ENCODE measurements at places on chromosomes 1 and 21. TPM values are rescaled to one million over a fixed set of nuclear protein-coding genes. Genes with fewer than 3 reads are reported as not detected.

DNA sequence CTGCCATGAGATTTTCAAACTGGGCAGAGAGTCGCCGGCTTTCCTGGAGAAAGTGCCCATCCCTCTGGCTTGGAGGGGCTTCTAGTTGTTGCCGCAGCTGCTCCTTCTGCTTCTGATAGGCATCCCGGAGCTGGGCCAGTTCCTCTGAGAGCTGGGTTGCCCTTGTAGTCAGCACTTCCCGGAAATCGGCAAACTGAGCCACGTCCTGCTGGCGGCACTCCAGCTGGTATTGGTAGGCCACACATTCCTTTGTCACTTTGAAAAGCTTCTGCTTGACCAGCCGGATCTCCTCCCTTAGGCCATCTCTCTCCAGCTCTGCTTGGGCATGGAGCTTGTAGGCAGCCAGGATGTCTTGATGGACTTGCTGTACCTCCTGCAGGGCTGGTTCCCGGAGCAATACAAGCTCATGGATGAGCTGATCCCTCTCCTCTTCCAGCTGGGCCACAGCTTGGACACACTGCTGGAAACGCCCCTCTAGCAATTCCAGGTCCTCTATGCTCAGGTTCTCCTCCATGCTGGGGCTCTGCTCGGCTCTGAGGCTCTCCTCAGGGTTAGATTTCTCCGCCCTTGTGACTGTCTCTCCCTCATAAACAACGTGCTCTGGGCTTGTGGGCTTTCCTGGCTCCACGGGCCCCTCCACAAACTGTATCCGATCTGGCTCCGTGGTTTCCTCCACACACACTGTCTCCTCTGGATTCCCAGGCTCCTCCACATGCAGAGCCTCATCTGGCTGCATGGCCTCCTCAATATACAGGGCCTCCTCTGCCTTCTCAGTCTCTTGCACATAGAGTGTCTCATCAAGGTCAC lies 7.3 kb downstream of the SYNC start:
- DNase-seq, result peak; percentile 85

Gene TRIM67
- not detected for polyA plus RNA-seq

- DNase-seq, result no peak
Observed at GRCh38 chr1:39890273-39890672, 7.0 kb upstream of the TRIT1 start.

DNA sequence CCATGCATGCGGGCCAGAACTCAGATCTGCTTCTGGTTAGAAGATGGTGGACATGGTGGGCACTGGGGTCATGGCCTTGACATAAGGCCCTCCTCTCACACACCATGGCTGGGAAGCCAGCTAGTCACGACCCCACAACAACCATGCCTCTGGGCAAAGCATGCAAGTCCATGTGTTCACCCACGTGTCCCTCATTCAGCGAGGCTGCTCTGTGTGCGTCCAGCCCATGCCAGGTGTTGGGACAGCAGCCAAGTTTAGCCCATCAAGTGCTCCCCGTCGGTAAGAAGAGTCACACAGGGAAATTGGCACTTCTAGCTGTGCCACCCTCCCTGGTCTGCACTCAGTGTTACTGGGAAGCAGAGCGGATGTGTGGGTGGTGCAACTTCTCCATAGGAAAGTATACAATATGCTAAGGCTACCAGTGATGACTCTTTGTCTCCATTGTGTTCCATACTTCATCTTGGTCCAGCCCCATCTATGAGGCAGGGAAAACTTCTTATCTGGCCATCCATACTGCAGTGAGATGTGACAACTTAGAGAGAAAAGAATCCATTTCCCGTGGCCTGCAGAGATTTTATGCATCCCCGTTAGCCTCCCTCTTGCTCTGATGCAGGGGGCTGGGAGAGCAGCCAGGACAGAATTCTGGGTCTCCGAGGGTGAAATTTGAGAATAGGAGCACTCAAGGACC lies 198.0 kb downstream of the GRIK3 start:
- DNase-seq, result no peak

DNA sequence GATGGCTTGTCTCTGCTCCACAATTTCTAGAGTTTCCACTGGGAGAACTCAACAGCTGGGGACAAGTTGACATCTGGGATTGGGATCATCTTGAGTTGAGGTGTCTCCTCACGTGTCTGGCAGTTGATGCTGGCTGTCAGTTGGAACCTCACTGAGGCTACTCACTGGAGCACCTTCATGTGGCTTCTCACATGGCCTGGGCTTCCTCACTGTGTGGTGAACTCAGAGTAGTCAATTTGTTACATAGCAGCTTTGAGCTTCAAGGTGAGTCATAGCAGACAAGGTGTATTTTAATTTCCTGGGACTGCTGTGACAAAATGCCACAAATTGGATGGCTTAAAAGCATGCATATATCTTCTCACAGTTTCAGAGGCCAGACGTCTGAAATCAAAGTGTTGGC lies 44.0 kb downstream of the NTNG1 start:
- no peak for DNase-seq

GRCh38 chr21:42539342-42539741 lies 25.7 kb downstream of the SLC37A1 start:
- no peak for DNase-seq

- peak; percentile 31 for DNase-seq
Observed at GRCh38 chr21:45636951-45637646, 6.4 kb upstream of the PCBP3 start.

Gene MROH9
- not detected for polyA plus RNA-seq

Gene OR2G6
- polyA plus RNA-seq, result not detected

- no peak for DNase-seq
Observed at GRCh38 chr1:13535227-13535626, 21.4 kb upstream of the LRRC38 start.

Gene ESRRG
- polyA plus RNA-seq, result not detected

Gene OBSCN
- 1.3 TPM for polyA plus RNA-seq

GRCh38 chr1:18149027-18149641 lies 41.5 kb downstream of the IGSF21 start:
- DNase-seq, result peak; percentile 33

Gene TAF13
- 93.2 TPM for polyA plus RNA-seq
